HT-29 (cell line): ENCODE measurements at places on chromosomes 6 and 20. TPM values are rescaled to one million over a fixed set of nuclear protein-coding genes. Genes with fewer than 3 reads are reported as not detected.

The BCLAF1 gene
- 60.2 and 69.3 TPM in 2 replicates for total RNA-seq

The TBX18 gene
- not detected in 2 replicates for total RNA-seq

The WFDC8 gene
- not detected in 2 replicates for total RNA-seq

The CRISP1 gene
- not detected in 2 replicates for total RNA-seq

The SLC22A2 gene
- 0.63 TPM in 1 of 2 replicates, not detected in the other for total RNA-seq

The PROKR2 gene
- total RNA-seq = not detected in 2 replicates

The TBC1D7 gene
- total RNA-seq = 12.9 and 13.1 TPM in 2 replicates

The MYCT1 gene
- total RNA-seq = not detected in 2 replicates

The FOXQ1 gene
- 108 and 112 TPM in 2 replicates for total RNA-seq

The HDDC2 gene
- 62.3 and 63.2 TPM in 2 replicates for total RNA-seq

The HRH3 gene
- not detected in 2 replicates for total RNA-seq

The MYH7B gene
- total RNA-seq = 0.08 and 0.15 TPM in 2 replicates
